Esophagus squamous epithelium (tissue), 5 donors: ENCODE measurements at places on chromosomes 12 and 14.

DNA sequence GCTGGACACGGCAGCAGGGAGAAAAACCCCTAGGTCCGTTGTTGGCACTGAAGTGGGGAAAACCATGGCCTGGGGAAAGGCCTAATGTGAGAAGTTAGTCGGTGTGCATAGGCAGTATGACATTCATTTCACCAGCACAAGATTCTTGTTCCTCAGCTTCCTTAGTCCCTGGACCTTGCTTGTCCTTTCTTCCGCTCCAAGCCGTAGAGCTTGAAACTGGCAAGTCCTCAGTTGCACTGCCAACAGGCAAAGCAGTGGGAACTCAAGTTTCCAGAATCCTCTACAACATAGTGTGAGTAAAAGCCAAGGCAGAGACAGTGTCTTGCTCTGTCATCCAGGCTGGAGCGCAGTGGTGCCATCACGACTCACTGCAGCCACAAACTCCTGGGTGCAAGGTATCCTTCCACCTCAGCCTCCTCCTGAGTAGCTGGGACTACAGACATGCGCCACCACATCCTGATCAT is 138.5 kb upstream of the AMIGO2 start:
- DNase-seq: no peak

- no peak for DNase-seq
Measured at GRCh38 chr14:65070471-65070976, 31.8 kb downstream of the MAX start.

DNA sequence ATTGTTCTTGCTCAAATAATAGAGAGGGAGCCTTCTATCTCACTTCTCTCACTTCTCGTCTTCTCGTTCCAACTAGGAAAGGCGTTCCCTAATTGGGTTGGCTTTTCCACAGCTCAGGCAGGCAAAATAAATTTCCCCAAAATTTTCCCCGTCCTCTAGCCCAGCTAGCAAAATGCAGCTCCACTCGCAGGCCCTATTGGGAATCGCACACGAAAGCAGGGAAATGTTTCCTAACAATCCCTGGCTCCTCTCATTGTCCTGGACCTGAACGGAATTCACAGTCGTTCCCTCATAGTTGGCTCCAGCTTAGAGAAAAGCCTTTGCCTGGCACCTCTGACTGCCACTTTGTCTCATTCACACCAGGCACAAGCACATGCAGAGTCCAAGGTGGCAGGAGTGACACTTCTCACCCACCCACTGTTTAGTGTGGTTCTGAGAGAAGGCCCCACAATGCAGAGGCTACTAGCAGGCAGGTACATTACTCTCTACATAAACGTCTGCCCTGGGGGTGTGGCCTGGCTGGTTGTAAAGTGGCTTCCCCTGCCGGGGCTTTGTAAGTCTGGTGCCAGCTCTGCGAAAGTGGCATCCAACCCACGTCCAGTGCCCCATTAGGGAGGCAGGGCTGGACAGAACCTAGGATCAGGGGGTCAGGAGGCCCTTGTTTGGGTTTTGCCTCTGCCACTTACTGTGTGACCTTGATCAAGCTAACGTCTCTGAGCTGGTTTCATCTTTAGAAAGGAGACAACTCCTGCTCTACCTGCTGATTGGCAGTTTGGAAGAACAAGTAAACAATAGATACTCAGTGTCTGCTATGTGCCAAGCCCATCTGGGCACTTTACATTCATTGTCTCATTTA is 4.2 kb downstream of the SERPINA10 start:
- DNase-seq: no peak

DNA sequence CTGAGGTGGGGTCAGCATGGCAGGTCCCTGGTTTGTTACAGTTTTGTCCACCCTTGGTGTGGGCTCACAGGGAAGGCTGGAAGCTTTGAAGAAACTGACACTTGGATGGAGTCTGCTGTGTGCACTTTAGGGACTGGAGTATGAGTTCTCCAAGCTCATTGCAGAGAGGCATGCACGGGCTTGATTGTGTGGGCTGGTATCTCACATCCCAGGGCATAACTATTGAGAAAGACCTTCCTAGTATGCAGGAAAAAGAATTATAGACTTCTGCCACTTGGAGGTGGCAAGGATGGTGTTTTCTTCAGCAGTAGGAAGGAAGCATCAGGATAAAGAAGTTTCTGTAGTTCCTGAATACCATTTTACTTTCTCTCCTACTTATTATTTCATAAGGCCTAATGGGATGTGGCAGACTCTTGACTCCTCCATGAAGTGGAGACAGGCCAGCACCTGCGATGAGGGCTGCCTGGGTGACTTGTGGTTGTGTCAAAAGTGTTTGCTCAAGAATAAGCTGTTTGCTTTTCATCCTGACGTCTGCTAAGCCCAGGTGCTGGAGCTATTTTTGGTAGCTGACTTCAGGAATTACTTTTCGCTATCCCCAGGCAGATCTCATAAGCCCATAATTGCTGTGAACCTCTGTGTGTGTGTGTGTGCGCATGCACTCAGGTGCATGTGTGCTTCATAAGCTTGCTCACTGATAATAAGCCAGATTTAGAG is 125.8 kb downstream of the KTN1 start:
- DNase-seq: no peak

- DNase-seq: no peak
Measured at GRCh38 chr12:85920324-85920947, 46.3 kb downstream of the NTS start.

DNA sequence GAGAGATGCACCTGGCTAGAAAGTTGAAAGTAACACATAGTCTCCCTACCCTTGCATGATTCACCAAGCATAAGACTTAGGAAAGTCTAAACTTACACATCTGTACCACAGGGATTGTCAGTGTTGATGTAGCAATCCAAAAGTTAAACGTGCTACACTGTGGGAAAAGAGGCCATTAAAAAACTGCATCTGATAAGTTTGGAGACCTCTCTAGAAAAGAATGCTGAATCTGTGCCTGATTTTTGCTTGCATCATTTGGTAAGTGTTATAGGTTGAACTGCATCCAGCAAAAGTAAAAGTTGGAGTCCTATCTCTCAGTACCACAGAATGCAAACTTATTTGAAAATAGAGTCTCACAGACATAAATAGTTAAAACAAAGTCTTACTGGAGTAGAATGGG is 126.6 kb downstream of the SLC6A15 start:
- DNase-seq: no peak

GRCh38 chr14:79730196-79730595 is 481.1 kb downstream of the DIO2 start:
- DNase-seq: no peak

GRCh38 chr14:101474563-101475455 is 86.5 kb upstream of the DIO3 start:
- DNase-seq: no peak

DNA sequence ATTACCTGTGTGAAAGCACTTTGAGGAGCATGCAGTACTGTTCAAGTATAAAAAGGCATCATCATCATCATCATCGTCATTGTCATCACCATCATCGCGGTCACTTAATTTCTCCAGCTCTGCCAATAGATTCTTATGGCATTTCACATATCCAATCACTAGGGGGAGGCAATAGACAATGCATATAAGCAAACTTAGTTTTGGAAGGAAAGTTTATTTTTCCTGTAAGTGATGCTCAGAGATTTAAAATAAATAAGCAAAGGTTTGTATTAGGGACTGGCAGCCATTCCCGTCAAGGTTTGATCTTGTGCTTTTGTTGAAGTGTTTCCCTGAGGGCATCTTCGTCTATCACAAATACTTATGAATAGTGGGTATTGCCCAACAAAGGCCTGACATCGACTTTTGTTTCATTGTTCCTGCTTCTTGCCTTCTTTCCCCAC is 127.4 kb downstream of the KTN1 start:
- no peak for DNase-seq

DNA sequence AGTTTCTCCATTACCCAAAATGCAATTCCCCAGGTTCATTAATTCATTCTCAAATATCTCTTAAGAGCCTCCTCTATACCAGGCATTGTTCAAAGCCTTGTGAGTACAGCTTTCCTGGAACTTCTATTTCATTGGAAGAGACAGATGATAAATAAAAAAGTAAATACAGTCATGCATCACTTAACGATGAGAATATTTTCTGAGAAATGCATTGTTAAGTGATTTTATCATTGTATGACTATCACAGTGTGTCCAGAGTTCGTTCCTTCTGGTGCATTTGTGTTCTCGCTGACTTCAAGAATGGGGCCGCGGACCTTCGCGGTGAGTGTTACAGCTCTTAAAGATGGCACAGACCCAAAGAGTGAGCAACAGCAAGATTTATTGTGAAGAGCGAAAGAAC is 66.0 kb downstream of the ANO4 start:
- no peak for DNase-seq

DNA sequence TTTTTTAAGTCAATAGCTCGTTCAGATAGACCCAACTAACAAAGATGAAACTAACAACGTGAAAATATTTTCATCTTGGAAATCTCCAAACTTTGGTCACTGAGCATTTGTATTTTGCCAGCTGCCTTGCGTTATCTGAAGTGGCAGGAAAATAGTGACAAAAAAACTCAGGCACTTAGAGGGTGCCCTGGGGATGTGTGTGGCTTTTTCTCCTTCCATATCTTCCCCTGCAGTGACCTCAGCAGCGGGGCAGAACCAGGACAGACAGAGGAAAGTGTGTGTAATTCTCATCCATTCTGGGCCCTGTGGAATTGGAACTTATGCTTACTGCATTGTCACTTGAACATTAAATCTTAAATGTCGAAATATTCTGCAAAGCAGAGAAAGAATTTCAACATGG is 152.0 kb downstream of the BCAT1 start:
- DNase-seq: no peak

- no peak for DNase-seq
Measured at GRCh38 chr14:43244142-43244625, 1262.9 kb downstream of the FSCB start.

DNA sequence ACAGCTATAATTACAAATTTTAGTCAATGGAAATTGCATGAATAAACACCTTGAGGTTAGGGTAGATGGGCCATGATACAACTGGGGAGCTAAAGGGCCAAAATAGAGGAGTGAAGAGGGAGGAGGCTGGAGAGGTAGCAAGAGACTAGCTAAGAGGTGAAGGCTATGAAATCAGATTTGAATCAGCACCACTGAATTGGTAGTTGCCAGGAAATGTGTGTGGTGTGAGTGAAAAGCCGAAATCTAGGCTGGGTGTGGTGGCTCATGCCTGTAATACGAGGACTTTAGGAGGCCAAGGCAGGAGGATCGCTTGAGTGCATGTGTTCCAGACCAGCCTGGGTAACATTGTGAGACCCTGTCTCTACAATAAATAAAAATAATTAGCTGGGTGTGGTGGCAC is 22.7 kb downstream of the YY1 start:
- DNase-seq: no peak

- no peak for DNase-seq
Measured at GRCh38 chr12:98126637-98127335, 388.6 kb upstream of the TMPO start.

DNA sequence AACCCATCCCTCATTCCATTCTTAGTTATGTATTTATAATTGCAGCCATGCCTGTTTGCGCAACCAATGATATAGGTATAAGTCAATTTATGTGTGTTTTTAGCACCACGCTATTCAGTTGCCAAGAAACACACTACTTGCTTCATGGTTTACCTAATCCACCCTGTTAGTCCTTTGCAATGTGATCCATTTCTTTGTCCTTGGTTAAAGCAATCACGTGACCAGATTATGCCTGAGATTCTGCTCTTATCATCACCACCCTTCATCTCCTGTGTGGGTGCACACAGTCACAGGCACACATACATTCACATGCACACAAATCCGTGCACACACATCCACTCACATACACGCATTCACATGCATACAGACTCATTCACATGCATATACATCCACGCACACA is 52.3 kb upstream of the KCNA5 start:
- no peak for DNase-seq

- no peak for DNase-seq
Measured at GRCh38 chr14:69887740-69888657, 8.8 kb downstream of the SMOC1 start.

DNA sequence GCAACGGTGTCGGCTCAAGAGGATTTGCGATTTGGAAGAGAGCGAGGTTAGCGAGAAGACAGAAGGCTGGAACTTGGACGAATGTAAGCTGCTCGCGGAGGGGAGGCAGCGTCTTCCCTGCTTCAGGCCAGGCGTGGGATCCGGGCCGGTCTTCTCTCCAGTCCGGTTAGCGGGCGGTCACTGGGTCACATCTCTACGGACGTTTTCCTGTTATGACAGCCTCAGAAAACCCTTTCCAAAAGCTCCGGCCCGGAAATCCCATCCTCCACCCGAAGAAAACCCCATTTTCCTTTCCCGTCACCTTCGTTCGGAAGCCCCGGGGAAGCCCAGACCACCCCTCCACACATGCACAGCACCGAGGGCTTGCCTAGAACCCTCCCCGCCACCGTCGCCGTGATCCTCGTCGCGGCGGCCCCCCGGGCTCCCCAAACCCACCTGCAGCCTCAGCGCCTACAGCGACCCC is 268 bp downstream of the NDUFB1 start:
- DNase-seq: no peak

DNA sequence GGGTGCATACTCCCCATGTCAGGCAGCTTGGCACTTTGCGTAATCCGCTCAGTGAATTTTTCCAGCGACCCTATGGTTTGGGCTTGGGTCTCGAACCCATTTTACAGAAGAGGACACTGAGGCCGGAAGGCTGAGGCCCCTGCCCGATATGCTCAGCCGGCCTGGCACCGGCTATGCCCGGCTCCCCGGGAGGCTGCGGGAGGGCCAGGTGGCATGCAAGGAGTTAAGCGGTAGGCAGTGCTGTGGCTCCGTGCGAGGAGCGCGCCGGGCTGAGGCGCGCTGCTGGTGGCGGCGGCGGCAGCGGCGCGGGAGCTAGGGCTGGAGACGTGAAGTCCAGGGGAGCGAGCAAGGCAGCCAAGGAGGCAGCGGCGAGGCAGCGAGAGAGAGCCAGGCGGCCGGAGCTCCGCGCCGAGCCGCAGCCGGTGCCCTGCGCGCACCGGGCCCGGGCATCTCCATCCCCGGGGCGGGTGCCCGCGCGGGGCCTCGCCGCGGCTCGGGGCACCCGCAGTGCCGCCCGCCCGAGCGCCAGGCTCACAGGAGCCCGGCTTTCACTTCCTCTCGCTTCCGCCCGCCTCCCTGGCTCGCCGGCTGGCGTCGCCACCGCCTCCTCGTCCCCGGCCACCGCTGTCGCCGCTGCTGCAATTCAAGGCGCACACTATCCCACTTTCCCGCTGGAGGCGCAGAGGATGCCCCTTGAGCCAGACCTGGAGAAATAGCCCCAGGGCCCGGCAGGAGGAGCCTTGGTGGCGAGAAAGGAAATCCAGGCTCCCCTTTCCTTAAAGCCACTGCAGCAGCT is at the start of gene WSCD2:
Gene WSCD2, plus strand, starts transcription at position 272 of the 796 bp plus-strand sequence. CDS start 66,545 bp downstream, outside the sequence.
- DNase-seq: no peak

DNA sequence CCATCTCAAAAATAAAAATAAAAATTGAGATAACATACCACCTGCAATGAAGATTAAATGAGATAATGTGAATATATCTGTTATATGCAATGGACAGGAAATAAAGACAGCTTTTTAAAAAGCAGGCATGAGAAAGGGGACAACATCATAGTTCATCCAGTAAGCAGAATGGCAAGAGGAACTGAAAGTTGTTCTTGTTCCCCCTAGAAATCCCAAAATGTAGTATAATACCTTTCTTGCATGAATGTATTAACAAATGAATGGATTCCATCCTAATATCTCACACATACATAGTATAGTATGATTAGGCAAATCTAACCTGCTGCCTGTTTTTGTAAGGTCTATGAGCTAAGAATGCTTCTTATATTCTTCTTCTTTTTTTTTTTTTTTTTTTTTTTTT is 31.4 kb downstream of the FGD6 start:
- no peak for DNase-seq
